ENCODE measurements at places on chromosomes 5 and 9. TPM values are rescaled to one million over a fixed set of nuclear protein-coding genes. Genes with fewer than 3 reads are reported as not detected.
A peak's percentile ranks its signal among the peaks of the same experiment; 100 is the strongest.

GRCh38 chr5:76604838-76605237, 18.4 kb downstream of the F2RL2 start:
- DNase-seq, result no peak

- no peak for DNase-seq
Observed at GRCh38 chr9:5719100-5719926, 90.4 kb downstream of the RIC1 start.

DNA sequence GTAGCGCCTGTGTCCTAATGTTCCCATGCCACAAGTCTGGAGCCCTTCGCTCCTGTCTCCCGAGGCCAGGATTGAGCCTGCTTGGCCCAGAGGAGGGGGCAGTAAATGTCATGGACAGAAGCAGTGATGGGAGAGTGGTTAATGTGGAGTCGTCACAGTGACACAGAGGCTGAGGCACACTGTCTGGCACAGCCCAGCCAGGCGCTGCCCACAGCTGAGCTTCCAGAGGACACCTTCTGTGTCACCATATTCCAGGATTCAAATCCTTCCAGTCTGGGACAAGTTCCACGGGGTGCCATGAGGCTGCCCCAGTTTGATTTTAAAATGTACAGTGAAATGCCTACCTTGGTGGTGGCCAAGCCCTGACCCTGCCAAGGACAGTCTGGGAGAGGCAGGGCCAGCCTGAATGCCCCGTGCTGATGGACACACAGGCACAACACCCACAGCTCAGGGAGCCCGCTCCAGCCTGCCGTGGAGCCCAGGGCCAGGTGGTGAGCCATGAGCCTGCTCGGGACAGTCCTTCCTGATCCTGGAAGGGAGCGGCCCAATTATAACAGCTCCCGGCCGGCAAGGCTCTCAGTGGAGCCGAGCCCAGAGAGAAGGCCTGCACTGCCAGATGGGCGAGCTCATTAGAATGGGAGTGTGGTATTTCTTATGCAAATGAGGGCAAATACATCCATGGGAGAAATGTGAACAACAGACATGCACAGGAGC, 99.1 kb upstream of the RUFY1 start:
- DNase-seq, result no peak

DNA sequence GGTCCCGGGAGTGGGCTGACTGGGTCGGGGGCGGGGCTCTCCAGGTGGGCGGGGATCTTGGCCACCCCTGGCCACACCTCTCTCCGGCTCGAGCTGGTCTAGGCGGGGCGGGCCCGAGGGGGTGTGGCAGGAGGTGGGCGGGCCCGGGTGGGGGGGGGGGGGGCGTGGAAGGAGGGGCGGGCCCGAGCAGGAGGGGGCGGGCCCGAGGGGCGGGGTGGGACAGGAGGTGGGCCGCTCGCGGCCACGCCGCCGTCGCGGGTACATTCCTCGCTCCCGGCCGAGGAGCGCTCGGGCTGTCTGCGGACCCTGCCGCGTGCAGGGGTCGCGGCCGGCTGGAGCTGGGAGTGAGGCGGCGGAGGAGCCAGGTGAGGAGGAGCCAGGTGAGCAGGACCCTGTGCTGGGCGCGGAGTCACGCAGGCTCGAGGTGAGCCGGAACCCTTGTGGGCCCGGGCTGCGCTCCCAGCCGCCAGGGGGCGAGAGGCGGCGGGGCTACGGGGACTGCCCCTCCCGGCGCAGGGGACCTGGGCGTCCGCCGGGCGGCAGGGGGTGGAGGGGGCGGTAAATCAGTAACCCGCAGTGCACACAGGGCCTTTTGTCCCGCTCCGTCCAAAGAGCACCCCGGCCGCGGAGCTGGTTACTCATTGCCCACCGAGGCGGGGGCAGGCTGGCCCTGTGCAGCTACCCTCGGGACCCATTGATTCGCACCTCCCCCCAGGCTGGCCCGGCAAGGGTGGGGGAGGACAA, at the start of gene FGFR4:
TSS of gene FGFR4 (plus strand) at position 262 of the 744 bp plus-strand sequence. CDS start 2,688 bp downstream, outside the sequence.
- DNase-seq, result no peak

- no peak for DNase-seq
Observed at GRCh38 chr9:117737721-117738226, 33.6 kb downstream of the TLR4 start.

DNA sequence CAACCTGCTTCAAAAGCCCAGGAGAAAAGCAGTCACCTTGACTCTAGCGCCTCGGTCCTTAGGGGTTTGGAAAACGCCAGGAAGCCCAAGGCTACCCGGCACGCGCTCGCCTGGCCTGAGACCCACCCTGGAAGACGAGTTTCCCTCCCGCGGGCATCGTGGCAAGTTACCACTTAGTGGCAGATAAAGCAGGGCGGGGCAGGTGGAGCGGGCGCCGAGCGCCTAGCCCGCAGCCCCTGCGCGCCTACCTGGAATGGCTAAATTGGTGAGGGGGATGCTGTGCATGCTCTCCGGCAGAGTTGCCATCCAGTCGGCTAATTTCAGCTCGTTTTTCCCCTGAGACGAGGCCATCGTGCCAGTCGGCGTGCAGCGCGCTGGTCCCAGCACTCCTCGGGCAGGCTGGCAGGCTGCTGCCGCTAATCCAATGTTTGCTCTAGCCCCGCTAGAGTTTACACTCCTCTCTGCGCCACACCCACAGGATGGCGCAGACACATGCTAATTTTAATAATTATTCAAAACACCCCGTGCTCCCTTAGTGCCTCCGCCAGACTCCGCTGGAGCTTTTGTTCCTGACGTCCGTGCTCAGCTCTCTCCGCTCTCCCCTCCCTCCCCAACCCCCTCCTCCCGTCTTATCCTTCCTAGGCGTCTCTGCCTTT, at the start of gene PLCXD3:
TSS of gene PLCXD3 (minus strand) at position 426 of the 656 bp plus-strand sequence. CDS start at position 351, 75 bp downstream.
- DNase-seq, result peak; percentile 64

DNA sequence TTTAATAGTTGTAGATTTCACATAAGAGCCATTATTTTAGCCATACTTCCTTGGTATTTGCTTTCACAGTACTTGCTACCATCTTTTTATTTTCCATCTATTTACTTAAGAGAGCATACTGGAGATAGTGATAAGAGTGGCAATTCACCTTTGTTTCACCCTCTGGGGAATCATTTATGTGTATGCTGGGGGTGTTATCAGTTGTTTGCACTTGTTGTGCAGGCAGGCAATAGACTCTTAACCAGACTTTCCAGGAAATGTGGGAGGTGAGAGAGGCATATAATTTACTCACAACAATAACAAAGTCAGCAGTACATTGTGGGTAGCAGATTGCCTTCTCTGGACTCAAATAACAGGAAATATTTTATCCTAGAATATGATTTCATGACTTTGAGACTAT, 1018.3 kb downstream of the CDH12 start:
- DNase-seq, result no peak

GRCh38 chr5:160511280-160511929, 89.8 kb downstream of the PTTG1 start:
- DNase-seq, result no peak

The ANKRD18A gene
- total RNA-seq, result 1.3 TPM

The DAPK1 gene
- 10.1 TPM for total RNA-seq
